ENCODE measurements at places on chromosomes 5 and 9. TPM values are rescaled to one million over a fixed set of nuclear protein-coding genes. Genes with fewer than 3 reads are reported as not detected.

DNA sequence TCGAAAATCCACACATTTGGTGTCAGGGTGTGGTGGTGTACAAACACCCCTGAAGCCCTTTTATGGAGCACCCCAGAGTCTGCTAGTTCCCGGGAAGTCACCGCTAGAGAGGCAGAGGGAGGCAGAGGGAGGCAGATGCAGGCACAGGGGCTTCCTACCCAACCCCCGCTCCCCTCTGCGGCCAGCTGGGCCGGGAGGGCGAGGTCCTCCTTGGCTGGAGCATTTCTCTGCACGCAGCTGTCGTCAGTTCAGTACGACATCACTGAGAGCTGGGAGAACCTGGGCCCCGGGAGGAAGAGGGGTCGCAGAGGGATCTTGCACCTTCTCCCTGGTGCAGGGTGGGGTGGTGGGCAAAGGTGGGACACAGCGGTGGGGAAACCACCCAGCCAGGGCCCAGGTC is 15.8 kb upstream of the UBAC1 start:
- DNase-seq = no peak

- DNase-seq = no peak
Measured at GRCh38 chr5:9512457-9512856, 33.4 kb downstream of the SEMA5A start.

C7 gene
- not detected for total RNA-seq

BRINP1 gene
- under 0.01 TPM for total RNA-seq

SLC6A7 gene
- total RNA-seq = not detected

GRCh38 chr9:77435277-77435676 is 212.8 kb downstream of the GNA14 start:
- DNase-seq = no peak

AGXT2 gene
- not detected for total RNA-seq

ECM2 gene
- total RNA-seq = 0.72 TPM

- no peak for DNase-seq
Measured at GRCh38 chr5:110304176-110304575, 422.3 kb downstream of the TMEM232 start.

MAMDC2 gene
- not detected for total RNA-seq

GRCh38 chr9:136074706-136075105 is 20.4 kb downstream of the NACC2 start:
- DNase-seq = no peak

- no peak for DNase-seq
Measured at GRCh38 chr5:170211575-170212334, 21.0 kb upstream of the C5orf58 start.

DNA sequence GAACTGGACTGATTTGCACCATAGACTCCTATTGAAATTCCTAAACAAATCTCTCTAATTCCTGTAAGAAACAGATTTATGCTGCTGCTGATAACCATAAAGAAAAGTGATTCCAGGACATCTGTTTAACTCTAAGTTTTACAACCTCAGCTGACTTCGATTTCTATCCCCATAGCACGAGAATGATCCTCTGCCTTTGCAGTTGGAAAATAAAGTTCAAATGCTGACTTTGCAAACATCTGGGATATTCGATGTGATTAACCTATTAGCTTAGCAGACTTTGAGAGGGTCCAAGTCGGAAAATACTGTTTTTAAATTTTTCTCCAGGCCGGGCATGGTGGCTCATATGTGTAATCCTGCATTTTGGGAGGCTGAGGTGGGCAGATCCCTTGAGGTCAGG is 247.3 kb downstream of the PSAT1 start:
- no peak for DNase-seq

DNA sequence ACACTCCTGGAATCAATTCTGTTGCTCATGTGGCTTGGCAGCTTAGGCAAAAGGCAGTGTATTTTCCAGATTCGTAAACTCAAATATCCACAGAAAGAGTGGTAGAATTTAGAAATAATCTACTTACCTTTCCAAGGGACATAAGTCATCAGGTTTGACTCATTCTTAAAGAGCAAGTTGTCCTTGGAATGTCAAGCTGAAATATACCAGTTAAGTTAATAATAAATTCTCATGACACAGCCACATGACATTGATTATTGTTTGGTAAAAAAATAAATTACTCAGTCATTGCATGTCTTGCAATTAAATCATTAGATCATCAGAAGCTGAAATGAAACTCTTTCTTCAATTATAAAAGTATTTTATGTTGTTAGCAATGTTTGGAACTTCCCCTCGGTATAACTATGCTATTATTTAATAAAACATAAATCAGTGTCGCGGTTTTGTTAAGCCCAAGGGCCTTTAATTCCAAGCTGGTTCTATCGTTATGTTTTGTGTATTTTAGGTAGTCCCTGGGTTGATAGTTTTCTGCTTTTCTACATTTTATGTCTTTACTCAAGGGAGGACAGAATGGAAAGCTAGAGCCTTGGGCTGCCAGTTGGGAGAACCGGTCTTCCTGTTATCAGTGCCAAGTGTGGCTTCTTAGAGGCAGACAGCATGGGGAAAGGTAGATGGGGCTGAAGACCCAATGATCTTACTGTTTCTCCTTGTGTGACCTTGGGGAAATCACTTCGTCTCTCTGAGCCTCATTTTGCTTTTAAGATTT is 79.3 kb upstream of the PRLR start:
- DNase-seq = no peak

NSA2 gene
- total RNA-seq = 70.5 TPM

ADAMTS19 gene
- not detected for total RNA-seq

WNK2 gene
- total RNA-seq = not detected

CCDC183 gene
- total RNA-seq = not detected

KCNT1 gene
- not detected for total RNA-seq

- no peak for DNase-seq
Measured at GRCh38 chr5:146640285-146640896, 124.4 kb upstream of the GPR151 start.

GRCh38 chr9:114701988-114702387 is 20.0 kb upstream of the TEX48 start:
- DNase-seq = peak; percentile 51

- peak; percentile 1 for DNase-seq
Measured at GRCh38 chr5:110386782-110387181, 339.7 kb downstream of the TMEM232 start.

PLPP7 gene
- 11.4 TPM for total RNA-seq

DNA sequence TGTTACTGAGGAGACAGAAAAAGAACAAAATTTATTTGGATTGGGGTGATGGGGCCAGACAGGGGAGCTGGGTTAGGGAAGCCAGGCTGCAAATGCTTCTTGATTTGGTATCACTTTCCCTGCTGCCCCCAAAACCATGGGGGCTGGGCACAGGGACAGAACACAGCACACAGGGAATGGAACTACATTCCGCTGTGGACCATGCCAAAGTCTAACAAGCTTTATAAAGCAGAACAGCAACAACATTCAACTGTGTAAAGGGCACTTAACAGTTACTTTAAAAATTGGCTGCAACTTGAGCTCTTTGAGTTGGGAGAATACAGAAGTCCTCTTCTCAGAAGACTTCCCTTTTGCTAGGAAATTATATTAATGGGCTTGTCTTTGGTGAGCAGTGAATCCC is 23.8 kb downstream of the C5orf58 start:
- DNase-seq = no peak

DNA sequence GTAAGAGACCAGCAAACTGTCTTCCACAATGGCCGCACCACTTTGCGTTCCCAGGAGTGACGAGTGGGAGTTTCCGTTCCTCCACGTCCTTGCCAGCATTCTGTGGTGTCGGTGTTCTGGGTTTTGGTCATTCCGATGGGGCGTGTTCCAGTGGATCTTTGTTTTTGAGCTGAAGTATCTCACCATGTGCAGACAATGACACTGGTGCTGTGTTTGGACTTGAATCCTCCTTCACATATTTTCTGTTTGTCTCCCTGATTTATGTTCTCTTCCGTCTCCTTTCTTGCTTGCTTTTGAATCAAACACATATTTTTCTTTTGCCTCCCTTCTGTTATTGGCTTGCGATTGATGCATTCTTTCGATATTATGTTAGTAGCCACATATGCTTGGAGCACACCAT is 60.8 kb upstream of the IRX4 start:
- no peak for DNase-seq

- DNase-seq = no peak
Measured at GRCh38 chr5:173727839-173728778, 111.7 kb upstream of the BOD1 start.

- DNase-seq = no peak
Measured at GRCh38 chr9:132074736-132075135, 4.9 kb downstream of the MED27 start.

DNA sequence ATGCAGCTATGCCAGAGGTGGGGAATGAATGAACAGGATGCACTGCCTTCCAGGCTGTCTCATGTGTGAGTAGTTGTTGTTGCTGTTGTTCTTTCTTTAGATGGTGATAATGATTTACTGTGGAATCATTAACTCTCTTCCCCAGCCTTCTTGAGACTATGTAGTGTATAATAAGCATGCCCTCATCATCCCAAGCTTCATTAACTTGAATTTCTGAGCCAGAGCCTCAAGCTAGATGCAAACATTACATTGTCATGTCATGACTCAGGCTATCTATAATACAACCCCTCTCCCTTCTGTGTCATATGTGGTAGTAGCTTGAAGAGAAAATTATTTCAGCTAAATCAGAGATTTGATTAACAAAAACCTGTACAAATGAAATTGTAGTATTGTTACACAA is 10.0 kb upstream of the ADAMTSL1 start:
- peak; percentile 67 for DNase-seq

DNA sequence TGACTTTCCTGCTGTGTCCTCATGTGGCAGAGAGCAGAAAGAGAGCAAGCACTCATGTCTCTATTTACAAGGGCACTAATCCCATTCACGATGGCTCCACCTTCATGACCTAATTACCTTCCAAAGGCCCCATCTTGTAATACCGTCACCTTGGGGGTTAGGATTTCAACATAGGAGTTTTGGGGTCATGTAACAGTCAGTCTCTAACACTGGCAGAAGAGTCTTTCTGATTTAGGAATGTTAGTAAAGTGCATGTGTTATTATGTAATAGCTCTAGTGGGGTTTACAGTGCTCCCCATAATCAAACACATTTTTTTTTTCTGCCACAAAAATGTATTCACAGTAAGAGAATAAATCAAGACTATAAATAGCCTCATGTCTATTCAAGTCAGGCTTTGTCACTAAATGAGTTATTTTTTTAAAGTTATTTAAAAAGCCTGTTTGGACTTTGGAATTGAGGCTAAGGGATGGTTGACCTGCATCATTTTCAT is 19.1 kb downstream of the GALNT10 start:
- DNase-seq = no peak

DNA sequence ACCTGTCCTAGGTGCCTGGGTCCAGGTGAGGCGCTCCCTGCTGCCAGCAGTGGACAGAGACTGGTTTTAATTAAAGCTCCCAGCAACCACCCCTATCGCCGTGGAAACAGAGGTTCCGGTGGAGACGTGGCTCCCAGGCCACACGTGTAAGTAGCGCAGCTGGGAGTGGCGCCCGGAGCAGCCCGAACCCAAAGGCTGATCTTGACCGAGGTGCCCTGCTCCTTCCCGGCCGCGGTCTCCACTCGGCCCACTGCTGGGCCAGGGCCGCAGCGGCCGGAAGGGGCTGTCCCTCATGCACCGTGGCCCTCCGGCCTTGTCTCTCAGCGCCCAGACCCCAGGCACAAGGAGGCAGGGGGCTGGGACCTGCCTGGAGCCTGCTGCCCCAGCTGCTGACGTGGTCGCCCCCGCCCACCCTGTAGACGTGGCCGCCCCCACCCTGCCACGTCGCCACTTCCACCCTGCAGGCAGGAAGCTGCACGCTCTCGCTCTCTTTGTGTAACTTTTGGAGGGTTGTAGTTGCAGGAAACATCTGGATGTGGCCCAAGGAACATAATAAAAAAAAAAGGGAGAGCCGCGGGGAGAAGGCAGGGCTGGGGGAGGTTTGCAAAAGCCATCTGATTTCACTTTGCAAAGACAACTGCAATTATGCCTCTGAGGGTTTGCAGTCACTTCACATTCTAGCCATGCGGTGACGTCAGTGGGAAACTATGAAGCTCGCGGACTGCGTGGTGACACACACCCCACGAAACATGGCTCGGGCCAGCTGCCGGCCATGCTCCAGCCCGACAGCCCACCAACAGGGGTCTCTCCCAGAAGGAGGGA is 129.9 kb downstream of the RXRA start:
- DNase-seq = peak; percentile 99

PTPDC1 gene
- 11.3 TPM for total RNA-seq

FAXDC2 gene
- 6.4 TPM for total RNA-seq

DNA sequence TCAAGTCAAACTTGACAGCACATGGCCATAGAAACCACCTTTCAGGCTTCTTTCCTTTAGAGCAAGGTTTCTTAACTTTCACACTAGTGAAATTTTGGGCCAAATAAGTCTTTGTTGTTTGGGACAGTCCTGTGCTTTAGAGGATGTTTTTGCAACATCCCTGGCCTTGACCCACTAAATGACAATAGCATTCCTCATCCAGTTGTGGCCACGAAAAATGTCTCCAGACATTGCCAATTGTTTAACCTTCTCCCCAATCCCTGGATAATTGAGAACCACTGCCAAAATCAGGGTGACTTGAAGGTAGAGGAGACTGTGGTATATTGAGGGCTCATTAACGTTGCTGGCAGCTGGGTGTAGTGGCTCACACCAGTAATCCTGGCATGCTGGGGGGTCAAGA is 72.0 kb downstream of the ALDH1A1 start:
- DNase-seq = no peak

DNA sequence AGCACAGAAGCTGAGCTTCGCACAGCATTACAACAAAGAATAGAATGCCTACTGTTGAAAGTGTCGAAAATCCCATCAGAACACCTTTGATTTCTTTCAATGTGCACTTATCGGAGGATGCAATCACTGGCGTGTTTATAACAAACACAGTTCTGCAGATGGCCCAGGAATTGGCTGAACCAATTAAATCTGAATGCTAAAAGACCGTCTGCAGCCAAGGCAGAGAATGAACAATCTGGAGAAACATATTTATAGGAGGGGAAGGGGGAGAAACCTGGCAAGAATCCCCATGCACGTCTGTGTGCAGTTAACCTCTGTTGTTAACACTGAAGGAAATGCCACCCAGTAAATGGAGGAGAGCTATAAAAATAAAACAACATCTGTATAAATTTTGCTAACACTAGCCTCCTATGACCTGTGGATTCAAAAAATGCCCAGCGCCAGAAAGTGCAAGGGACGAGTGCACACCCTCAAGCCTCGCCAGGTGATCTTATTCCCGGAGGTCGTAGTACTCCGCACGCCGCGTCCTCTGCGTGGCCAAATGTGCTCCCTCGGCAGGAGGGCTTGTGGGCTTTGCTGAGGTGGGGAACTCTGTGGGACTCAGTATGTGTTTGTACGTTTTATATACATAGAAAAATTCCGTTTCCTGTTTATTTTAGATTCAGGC is 56.8 kb downstream of the PTCH1 start:
- DNase-seq = no peak

- DNase-seq = no peak
Measured at GRCh38 chr9:33467526-33467925, 6.2 kb downstream of the NOL6 start.

- DNase-seq = no peak
Measured at GRCh38 chr9:109813303-109813702, 33.3 kb downstream of the PALM2AKAP2 start.

- peak; percentile 96 for DNase-seq
Measured at GRCh38 chr5:124649491-124650146, 96.8 kb downstream of the ZNF608 start.

DNA sequence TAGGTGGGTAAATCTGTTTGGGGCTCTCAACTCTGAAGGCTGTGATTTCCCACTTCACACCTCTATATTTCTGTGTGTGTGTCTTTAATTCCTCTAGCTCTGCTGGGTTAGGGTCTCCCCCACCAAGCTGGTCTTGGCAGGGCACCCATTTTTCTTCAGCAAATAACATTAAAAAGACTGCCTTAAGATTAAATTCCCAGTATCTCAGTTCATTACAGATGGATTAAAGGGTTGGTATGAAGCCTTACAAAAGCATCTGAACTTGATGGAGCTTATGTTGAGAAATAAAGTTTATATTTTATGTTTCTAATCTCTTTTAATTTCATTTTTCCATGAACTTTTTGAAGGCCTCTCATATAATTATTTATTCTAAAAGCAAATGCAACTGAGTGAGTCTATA is 11.7 kb downstream of the PCAT7 start:
- no peak for DNase-seq
